T-cell (primary cell): ENCODE measurements at places on chromosomes 3 and 15.

DNA sequence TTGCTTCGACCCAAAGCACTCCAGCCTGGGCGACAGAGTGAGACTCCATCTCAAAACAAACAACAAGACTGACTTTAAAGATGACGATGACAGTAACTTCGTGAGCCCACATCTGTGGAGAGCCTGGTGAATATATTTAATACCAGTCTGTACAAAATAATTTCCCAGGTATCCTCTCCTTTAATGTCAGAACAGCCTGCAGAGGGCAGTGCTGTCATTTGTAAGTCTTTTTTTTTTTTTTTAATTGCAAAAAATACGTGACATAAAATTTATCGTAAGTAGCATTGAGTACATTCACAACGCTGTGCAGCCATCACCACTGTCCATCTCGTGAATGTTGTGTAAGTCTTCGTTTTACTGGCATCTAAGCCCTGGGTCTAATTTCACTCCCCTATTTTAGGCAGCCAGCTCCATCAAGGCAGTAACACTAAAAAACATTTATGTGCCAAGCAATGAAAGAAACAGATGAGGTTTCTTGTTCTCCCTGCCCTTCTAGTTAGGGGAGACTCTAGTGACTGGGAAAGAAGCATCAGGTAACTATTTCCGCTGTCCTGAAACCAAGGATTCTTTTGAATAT is 1.4 kb downstream of the HTD2 start:
- DNase-seq, result peak; percentile 18

- no peak for DNase-seq
These were observed 122.8 kb downstream of the CACNA1D start for GRCh38 chr3:53616971-53617892.

GRCh38 chr15:90143166-90143655 is 40.9 kb upstream of the IDH2 start:
- peak; percentile 22 for DNase-seq

DNA sequence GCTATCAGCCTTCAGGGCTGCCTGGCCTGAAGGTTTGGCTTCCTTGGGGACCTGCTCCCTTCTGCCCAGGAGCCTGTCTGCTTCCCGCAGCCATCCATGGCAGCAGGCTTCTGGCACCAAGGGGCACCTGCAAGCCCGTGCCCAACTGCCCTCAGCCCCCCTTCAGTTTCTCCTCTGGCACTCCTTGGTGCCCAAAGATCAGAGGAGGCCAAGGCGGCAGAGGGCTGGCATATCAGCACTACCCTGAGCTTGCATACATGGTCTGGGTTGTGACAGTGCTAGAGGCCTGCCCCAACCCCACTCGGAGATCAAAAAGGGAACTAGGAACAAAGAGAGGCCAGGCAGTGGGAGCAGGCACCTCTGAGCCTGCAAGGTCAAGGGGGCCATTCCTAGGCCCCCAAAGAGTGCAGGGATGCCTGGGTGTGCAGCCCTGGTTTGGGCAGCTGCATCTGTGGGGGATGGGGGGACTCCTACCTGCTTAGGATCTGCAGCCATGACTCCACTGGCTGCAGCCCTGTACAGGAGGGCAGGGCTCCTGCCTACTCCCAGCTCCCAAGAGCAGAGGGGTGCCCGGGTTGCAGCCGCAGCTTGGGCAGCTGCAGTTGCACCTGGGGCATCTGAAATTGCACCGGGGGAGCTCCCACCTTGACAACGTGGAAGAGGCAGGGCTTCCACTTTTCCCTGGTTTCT is 76.2 kb upstream of the TP63 start:
- no peak for DNase-seq

GRCh38 chr3:172209333-172210321 is 170.2 kb downstream of the FNDC3B start:
- no peak for DNase-seq

DNA sequence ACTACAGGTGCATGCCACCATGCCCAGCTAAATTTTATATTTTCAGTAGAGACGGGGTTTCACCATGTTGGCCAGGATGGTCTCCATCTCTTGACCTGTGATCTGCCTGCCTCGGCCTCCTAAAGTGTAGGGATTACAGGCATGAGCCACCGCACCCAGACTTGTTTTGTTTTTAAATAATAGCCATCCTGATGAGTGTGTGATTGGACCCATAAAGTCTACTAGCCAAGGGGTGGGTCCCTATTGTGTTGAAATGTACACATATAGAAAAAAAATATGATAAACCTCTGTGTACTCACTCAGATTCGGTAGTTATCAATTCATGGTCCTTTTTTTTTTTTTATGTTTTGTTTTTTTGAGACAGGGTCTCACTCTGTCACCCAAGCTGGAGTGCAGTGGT is 17.3 kb downstream of the ZNF592 start:
- no peak for DNase-seq

GRCh38 chr15:84684092-84684491 is 26.1 kb upstream of the NMB start:
- DNase-seq, result no peak

DNA sequence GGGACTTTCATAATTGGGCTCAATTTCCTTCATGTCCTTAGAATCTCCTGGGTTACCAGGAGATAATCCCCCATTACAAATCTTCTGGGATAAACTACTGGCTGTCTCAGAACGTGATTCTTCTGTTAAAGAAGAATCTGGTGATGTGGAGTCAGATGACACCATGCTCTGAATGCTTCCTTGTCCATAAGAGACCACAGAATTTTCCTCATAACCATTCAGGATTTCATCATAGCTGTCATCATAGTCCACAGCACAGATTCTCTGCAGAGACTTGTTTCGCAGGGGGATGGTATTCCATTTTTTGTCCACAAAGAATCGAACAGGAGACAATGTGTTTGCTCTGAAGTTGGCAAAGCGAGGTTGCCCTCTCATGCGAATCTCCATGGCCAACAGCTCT is 109.8 kb upstream of the TSPAN3 start:
- no peak for DNase-seq

GRCh38 chr3:168066882-168067281 is 28.8 kb downstream of the GOLIM4 start:
- DNase-seq, result no peak

DNA sequence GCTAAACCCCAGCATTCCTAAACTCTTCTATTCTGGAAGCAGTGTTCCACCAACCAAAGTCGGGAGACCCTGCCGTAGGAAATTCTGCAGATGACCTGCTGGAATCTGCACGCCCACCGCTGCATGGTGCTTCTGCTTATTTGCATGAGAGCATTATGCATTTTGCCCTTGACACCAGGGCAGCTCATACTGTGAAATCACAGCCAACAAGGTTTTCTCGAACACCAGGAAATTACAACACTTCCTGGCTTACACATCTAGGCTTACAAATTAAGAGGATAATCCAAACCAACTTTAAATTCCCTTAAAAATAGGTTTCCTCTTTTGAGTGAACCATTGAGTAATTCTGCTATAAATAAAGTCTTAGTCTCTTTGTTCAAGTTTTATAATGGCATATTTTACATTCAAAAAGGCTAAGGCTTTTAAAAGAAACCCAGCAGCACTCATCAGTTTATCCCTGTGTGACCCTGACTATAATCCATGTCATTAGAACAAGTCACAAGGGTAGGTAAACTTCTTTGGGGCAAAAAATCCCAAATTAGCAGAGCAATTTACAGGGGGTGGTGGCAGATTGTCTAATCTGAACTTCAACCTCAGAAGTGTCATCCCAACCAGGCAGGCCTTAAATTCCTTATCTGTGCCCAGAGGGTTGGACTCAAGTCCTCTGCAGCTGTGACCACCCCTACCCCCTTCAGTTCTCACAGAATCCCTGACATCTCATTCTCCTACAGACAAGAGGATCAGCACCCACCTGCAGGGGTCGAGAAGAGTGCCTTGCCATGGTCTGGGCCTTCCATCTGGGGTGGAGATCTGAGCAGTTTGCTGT is 33.5 kb upstream of the RBP1 start:
- DNase-seq, result no peak

GRCh38 chr15:25180606-25181292 is 226.0 kb downstream of the SNRPN start:
- DNase-seq, result no peak

GRCh38 chr15:40762919-40763800 is 708 bp upstream of the GCHFR start:
- no peak for DNase-seq

GRCh38 chr15:61327019-61327631 is 98.0 kb upstream of the RORA start:
- DNase-seq, result no peak

DNA sequence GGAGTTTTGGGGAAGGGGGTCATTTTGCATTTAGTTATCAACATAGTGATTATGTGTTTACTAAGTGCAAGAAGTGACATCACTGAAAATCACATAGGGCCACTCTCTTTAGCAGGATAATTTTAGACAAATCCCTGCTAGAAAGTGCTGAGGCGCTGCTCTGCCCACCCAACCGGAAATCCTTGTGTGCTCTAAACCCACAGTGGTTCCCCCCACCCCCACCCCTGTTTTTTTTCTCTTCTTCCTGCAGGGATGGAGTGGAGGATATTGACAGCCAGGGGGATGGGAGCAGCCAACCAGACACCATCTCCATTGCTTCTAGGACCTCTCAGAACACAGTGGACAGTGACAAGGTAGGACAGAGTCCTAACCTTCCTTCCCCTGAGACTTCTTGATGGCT is 234.2 kb upstream of the UMPS start:
- no peak for DNase-seq

DNA sequence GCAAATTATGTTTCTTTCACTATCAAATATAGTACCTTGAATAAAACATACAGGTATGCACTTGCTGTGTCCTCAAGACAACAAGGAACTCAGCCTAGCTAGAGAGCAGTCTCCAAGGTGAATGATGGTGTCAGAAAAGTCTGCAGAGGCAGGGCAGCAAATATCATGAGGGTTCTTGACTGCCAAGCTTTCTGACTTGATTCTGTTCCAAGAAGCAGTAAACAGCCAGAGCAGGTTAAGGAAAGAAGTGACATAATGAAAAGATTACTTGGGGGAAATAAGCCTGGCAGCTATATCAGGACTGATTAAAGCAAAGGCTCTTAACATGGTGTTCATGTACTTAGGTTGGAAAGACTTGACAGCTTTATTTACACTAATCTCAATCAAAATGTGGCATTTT is 192.2 kb upstream of the GADL1 start:
- DNase-seq, result no peak

DNA sequence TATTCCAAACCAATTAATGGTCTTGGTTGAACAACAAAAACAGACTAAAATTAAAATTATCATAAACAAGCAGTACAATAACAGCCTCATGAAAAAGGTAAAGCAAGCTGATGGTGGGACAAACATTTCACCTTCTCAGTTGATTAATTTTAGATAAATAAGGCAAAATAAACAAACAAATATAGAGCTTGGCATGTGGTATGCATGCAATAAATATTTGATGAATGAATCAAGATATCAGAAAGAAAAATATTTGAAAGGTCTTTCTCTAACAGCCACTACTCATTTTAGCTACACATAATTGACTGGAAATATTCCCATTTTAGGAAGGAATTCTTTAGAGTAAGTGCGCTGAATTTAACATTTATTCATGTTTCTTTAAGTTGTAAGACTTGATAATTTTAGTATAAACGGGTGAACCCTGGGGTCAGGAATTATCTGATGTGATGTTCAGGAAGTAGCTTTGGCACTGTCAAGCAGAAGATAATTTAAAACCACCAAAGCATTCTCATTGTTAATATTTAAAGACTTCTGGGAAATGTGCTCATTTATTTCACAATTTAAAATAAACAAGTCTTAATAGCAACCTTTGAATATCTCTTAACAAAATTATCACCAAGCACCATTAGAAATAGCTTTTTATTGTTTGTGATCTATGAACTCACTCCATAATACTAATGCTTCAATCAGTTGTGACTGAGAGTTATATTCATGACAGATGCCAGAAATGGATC is 372.3 kb upstream of the TGFBR2 start:
- no peak for DNase-seq

GRCh38 chr3:38368238-38368637 is 21.7 kb downstream of the XYLB start:
- no peak for DNase-seq

DNA sequence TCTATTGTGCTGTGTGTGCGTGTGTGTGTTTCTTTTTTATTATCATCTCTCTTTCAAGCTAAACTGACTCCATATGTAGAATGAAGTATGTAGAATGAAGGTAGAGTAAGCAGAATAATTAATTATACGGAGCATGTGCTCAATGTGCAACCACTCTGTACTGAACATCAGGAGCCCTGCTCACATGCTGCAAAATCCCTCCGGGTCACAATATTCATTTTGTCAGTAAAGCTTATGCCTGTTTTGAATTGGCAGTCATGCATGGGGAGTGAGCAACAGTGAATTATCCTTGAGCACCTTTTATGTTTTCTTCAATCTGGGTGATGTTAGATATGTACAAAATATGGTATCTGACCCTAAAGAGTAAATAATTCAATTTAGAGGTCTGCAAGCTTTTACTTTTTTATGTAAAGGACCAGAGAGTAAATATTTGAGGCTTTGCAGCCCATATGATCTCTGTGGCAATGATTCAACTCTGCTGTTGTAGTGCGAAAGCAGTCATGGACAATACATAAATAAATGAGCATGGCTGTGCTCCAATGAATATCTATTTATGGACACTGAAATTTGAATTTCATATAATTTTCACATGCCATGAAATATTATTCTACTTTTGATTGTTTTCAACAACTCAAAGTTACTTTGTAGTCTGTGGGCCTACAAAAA is 199.9 kb downstream of the VGLL3 start:
- DNase-seq, result no peak

GRCh38 chr3:169387751-169388696 is 275.5 kb downstream of the MECOM start:
- DNase-seq, result no peak

GRCh38 chr15:95958382-95958781 is 372.1 kb upstream of the NR2F2 start:
- DNase-seq, result no peak

GRCh38 chr15:75696311-75696720 is 16.3 kb downstream of the CSPG4 start:
- no peak for DNase-seq

DNA sequence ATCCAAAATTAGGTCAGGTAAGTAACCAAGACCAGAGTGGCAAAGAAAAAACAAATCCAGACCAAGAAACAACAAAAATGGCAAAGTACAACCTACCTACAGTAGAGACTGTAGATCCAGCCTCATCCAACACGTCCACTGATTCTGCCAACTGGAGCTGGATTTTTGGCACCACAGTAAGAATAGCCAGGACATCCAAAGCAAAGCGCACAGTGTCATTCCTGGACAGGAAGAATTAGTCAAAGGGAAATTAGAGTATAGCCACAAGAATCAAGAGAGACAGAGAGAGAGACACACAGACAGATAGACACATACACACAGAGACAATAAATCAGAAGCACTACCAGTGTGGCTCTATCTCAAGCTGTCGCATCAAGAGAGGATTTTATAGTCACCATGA is 31.1 kb downstream of the RBM15B start:
- DNase-seq, result no peak

- DNase-seq, result no peak
These were observed 105.1 kb downstream of the MEX3B start for GRCh38 chr15:81940467-81941451.

DNA sequence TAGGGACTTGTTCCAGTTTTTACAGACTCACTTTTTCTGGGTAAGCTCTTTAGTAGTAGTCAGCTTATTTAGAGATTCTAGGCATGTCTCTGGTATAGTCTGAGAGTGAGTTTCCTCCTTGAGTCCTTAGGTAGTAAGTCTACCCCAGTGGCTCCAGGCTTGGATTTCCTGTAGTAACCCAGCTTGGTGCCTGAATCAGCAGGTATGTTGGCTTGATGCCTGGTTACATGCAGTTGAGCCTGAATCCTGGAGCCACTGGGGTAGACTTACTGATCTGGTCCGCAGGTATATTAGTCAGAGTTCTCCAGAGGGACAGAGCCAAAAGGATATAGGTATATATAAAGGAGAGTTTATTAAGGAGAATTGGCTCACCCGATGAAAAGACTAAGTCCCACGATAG is 85.8 kb upstream of the RBMS3 start:
- no peak for DNase-seq
